ENCODE measurements at places on chromosomes 3 and 15.

GRCh38 chr15:41993472-41994170, 21.3 kb upstream of the EHD4 start:
- peak; percentile 4 for DNase-seq

DNA sequence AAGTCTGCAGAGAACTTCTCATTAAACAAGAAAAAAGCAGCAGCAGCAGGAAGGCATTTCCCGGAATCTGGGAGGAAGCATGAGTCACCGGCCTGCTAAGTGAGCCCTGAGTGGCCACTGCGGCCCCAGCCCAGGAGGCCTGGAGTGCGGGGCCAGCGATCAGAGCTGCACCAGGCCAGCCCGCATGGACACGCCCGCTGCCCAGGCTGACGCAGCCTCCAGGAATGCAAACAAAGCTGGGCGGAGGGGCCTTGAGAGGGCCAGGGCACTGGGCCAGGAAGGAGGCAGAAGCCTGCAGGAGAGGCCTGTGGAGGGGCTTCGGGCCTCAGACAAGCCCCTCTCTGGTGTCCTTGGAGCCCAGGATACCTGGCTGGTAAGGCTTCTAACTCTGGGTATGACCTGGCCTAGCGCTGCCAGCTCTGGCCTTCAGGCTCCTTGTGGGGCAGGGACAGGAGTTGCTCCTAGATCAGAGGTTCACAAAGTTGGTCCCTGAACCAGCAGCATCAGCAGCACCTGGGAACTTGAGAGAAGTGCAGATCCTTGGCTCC, 101.2 kb downstream of the SMAD6 start:
- DNase-seq = no peak

DNA sequence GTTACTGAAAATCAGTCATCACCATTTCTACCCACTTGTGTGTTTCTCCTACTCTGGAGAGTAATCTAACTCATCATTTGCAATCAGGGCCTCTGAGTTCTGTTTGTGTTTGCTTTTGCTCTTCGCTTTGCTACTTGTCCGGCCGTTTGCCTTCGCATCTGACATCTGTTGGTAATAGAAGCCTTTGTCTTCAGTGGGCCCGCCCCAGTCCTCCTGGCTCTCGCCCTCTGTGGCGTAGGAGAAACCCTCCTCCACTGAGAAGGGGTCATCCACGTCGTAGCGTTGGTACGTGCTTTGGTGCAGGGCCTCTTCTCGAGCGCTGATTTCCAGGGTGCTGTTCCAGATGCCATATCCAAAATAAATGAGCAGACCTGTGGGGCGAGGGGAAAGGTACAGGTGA, 48.3 kb downstream of the CLDN11 start:
- no peak for DNase-seq

- no peak for DNase-seq
These were observed 7.7 kb downstream of the CCR2 start for GRCh38 chr3:46361408-46362283.

DNA sequence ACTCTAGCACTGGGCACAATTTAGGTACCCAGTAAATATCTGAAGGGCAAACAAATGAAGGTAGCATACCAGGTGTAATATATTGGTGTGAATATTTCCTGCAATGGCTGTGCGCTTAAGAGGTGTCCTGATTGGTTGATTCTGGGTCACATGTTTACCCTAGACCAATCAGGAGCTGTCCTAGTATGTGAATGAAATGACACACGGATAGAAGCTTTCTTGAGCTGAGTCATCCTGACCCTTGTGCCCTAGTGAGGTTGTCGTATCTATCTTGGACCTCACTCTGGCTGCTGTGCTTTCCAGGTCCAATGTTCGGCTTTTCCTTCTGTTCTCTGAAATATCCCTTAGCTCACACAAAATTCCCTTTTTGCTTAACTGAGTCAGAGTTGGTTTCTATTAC, 58.1 kb upstream of the FOXP1 start:
- no peak for DNase-seq

DNA sequence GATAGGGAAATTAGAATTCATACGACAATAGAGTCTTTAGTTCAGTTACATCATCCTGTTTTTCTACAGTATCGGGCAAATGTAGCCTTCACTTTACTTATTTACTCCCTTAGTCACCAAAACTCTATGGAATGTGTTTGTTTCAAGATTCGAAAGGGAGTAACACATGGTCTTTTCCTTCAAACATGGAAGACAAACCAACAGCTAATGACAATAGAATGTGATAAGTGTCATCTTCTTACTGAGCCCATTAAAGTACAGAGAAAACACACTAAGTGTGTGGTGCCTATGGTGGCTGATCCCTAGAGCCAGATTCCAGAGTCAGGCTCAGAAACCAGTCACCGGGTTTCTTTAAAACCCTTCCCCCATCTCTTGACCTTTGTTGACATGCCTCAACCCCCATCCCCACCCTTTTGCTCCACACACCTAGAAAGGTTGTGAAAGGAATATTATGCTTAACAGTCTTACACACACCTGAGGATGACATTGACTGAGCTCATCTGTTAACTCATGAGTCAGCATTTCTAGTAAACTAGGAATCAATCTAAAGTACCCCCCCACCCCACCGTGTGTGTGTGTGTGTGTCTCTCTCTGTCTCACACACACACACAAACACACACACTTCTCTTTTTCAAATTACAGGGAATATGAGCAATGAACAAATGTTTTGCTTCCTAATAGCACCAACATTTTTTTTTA, 549.6 kb upstream of the CCDC54 start:
- no peak for DNase-seq

GRCh38 chr3:53956586-53956985, 64.9 kb upstream of the SELENOK start:
- DNase-seq = no peak

- no peak for DNase-seq
These were observed 37.9 kb downstream of the UBR1 start for GRCh38 chr15:43067717-43068461.

DNA sequence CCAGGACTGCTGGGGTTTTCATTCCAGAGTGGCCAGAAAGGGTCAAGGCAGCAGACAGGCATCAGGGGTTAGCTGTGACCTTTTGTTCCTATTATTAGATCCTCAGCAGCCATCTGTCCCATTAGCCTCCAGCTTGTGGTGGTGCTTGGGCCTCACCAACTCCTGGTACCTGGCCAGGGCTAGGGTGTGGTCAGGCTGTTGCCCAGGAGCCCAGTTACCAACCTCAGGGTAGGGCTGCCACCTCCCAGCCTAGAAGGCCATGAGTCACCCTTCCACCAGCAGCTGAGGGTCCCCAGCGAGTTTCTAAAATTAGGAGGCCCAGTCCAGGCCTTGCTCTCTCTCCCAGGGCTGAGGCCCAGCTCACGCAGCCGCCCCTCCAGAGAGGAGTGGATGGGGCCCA, 12.2 kb downstream of the TMEM43 start:
- DNase-seq = no peak

DNA sequence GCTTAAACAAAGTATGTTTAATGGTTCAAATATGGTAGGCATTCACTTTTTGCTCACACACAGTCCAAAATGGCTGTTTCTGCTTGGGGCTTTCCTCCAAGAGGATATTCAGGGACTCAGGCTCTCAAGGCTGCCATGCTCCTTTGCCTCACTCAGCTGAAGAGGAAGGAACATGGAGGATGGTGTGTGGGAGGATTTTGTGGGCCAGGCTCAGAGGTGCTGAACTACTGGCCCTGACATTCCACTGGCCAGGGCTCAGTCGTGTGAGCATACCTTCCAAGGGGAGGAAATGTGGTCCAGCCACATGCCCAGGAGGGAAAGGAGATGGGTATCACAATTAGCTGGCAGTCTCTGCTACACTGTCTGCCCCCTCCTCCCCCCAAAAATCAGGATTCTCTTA, 8.7 kb downstream of the PXYLP1 start:
- DNase-seq = no peak

- no peak for DNase-seq
These were observed 3.9 kb downstream of the OXTR start for GRCh38 chr3:8765528-8765927.

GRCh38 chr15:95284492-95284891, 1046.0 kb upstream of the NR2F2 start:
- no peak for DNase-seq

DNA sequence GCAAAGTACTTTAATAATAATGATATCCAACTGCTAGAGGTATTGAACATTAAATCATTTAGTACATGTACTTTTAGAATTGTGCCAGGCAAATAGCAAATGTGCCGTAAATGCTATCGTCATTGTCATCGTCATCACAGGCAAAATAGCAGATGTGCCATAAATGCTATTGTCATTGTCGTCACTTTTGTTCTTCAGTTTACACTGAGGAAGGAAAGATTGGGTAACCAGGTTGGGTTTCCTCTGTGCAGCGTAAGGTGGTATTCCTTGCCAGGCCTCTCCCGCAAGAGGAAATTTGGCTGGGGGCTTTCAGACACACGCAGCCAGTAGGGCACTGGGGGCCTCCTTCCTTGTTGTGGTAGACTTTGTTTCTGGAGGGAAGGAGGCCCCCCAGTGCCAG, 26.4 kb downstream of the ABHD17C start:
- DNase-seq = no peak

DNA sequence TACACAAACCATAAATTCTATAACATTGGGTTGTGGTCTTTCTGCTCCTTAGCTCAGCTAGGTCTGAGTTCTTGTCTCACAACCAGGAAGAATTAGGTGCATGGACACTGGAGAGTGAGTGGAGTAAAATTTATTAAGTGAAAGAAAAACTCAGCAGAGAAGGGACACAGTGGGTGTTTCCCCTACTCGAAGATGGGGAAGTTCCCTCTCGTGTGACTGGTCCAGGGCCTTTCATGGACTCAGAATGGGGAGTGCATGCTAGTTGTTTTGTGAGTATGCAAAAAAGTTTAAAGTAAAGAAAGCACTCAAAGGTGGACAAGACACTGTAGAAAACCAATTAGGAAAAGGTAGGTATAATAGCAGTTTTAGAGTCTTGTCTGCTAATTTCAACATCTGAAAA, 215.5 kb upstream of the RORA start:
- DNase-seq = no peak

- DNase-seq = no peak
These were observed 29.3 kb upstream of the C15orf39 start for GRCh38 chr15:75172284-75172820.

DNA sequence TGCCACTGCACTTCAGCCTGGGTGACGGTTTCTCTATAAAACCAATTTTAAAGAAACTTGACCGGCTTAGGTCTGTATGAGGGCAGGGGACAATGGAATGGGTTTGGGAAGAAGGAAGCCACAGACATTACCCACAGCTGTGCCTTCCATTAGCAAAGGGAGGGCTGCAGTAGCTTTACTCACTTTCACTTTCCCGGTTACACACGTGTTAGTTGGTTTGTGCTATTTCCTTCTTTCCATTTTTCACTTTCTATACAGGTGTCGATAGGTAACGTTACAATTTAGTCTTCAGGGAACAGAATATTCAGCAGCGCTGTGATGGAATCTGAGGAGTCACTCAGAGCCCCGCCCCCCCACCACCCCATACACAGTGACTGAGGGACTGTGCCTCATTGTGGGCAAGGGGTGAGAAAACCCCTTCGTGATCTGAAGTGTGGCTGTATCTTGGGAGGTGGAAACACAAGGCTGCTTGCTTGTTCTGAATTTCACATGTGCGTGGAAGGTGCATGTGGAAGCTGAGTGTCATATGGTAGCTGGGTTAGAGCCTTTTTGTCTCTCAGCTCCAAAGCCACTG, 44.8 kb upstream of the RPL32 start:
- DNase-seq = no peak

All from glutamatergic neuron (in vitro differentiated cells).